ENCODE measurements at places on chromosomes 7 and 10.

DNA sequence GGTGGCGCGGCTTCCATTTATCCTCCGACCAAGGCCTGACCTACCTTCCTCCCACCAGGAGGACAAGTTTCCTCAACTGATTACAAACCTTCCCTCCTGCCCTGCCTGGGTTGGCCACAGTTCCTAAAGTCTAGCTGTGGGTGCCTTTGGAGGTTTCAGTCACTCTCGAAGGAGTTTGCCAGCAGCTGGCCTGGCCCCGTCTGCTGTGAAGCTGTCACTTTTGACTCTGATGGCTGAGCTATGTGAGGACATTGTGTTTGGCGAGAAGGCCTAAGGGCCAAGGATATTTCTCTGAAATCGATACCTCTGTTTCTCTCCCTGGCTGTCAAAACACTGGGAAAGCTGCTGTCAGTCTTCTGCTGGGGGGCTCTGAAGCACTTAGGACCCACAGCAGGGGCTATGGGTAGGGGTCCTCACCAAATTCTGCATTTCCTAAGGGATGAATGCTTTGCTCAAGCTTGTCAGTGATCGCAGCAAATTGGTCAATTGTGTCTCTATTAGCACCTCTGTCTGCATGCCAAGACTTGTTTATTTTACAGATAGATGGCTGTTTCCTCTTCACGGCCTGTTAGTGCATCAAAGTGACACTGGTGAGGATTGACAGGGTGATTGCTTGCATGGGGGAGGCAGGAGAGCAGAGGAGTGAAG lies 31.9 kb upstream of the SAMD8 start:
- no peak for DNase-seq

- no peak for DNase-seq
Measured at GRCh38 chr7:41568135-41568534, 134.8 kb downstream of the INHBA start.

DNA sequence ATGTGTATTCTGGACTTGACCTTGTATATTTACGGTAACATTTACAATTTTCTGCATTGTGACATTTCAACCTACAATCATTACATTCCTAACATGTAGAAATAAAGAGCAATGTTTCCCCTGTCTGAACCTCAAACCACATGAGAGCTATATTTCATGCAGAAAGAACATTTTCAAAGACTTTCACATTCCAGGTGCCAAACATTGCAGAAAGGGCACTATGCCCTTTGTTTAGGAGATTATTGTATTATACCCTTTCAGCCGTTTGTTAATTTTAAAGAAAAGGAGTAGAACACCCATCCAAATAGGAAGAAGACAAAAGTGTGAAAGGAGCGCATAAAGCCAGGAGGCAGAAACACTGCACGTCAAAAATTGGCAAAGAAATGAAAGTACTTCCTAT lies 260.4 kb downstream of the RELN start:
- no peak for DNase-seq

GRCh38 chr7:99617192-99617781 lies 541 bp downstream of the ZSCAN25 start:
- DNase-seq, result no peak

GRCh38 chr7:100887516-100888290 lies 1.8 kb downstream of the UFSP1 start:
- DNase-seq, result peak; percentile 46

- no peak for DNase-seq
Measured at GRCh38 chr7:5543361-5543760, 119.7 kb upstream of the TNRC18 start.

DNA sequence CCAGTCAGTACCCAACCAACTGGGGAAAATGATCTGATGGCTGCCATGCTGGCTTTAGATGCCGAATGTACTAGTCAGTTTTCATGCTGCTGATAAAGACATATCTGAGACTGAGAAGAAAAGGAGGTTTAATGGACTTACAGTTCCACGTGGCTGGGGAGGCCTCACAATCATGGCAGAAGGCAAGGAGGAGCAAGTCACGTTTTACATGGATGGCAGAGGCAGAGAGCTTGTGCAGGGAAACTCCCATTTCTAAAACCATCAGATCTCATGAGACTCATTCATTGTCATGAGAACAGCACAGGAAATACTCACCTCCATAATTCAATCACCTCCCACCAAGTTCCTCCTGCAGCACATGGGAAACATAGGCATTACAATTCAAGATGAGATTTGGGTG lies 508.9 kb upstream of the NRP1 start:
- DNase-seq, result no peak

DNA sequence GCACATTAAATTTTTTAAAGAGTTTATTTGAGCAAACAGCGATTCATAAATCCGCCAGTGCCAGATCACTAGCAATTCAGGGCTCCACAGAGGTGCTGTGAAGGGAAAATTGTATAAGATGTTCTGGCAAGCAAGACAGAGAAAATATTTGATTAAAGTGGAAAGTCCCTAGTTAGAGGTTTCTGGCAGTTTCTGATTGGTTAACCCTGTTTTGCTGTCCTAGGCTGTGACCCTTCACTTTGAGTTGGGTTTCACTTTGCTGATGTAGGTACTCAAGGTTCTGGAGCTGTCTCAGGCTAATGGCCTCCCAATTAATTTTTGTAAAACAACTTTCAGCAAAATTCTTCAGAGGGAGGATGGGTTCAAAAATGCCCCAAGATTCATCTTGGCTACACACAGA lies 79.4 kb upstream of the NXPH1 start:
- no peak for DNase-seq

DNA sequence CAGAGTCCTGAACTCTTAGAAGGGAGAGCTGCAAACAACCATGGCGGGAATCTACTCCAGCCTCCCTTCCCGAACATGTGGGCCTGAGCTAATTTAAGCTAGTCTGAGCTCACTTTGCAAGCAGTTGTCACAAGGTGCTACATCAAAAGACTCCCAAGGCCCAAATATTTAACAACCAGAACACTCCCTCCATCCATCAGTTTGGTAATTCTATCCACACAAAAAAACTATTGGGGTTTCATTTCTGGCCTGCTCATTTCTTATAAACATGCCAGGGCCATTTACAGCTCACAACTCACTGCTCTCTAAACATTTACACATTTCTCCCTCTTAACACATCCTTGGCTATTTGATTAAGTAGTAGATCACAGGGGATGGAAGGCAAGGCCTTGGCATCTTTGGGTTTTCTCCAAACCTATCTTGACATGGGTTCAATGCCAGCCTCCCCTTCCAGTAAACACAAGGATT lies 263.4 kb downstream of the KCNMA1 start:
- DNase-seq, result no peak

DNA sequence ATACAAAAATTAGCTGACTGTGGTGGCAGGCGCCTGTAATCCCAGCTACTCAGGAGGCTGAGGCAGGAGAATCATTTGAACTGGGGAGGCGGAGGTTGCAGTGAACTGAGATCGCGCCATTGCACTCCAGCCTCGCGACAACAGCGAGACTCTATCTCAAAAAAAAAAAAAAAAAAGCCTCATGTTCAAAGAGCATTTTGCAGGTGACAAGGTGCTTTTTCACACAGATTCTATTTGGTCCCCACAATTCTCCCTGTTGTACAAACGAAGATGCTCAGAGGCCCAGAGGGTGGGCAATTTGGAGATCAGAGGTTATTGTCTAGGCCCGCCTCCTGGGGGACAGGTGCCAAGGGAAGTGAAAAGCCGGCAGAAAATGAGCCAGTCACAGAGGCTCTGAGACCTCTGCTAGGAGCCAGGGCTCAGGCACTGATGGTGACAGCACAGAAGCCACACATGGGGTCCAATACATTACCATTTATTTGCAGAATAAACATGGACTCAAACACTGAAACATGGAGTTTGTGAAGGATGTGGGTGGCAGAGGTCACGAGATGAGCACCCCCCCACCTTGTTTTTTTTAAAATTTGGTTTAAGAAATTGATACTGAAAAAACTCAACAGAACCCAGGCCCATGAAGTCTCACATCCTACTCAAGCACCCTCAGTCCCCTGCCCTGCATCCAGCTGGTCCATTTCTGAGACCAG lies 882 bp upstream of the GAL3ST4 start:
- DNase-seq, result no peak

DNA sequence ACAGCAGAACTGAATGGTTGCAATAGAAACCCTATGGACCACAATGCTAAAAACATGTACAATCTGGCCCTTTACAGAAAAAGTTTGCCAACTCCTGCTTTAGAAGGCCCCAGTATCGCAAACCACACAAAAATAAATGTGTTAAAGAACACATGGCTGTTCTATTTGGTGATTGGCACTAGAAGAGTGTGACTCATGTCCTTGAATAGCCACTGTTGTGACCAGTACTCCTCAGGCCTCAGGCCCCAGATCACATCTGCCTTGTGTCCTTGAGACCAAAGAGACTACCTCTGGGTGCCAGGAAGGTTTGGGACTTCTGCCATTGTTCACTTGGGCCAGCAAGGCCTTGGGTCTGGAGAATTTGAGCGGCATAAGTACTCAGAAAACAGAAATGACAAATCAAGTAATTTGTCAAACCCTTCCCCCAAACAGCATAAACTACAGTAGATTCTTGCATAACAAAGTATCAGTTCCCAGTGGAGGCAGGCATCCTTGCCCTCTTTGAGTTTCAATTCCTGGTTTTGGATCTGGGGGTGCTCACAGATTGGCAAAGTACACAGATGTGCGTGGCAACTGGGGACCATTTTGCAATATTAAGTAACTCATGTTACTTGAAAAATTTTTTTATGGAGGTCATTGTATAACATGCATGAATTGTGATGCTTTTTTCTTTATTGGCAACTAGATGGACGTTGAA lies 50.2 kb downstream of the MTURN start:
- no peak for DNase-seq

GRCh38 chr10:124604214-124605000 lies 139.8 kb downstream of the FAM53B start:
- peak; percentile 63 for DNase-seq

GRCh38 chr7:80637454-80637853 lies 988 bp upstream of the CD36 start:
- DNase-seq, result no peak

DNA sequence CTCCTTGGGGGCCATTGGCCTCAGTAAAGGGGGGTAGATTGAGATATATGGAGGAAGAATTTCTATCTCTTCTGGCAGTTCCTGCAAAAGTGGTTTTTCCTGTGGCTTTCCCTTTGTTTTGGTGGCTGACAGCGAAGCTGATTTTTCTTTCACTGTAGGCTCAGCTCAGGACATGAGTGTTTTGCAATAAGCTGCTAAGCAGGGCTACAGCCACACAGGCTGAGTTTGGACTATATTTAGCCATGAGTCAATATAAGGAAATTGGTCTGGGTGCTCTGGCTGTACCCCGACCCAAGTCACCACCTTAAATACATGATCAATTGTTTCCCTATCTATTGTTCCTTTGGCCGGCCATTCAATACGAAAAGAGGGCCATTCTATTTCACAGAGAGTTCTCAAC lies 212.7 kb upstream of the KCND2 start:
- DNase-seq, result no peak

DNA sequence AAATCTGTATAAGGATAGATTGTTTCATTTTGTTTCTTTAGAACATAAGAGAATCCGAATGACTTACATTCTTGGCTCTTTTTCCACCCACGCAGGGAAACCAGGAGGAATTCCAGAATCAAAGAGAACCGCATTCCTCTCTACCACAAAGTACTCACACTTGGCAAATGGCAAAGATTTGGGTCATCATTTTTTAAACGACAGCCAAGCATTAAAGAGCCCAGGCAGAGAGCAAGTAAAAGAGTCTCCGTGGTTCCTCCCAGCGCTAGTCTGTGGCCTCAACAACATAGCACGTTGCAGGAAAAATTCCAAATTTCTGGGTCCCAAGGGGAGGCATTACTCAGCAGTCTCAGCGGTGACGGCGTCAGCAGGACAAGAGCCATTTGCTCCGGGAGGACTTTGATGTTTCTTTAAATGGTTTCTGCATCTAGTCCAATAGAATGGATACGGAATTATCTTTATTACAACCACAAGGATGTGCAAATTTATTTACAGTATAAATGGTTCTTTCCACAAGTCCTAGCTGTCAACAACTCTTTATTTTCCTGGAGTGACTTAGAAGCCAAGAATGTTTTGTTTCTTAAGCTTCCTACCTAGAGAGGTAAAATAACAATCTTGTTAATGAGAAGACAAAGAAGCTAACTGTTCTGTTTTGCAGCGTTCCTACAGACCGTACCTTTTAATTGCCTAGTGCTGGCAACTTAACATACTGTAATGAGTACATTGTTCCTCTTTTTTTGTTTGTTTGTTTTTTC lies 232.5 kb downstream of the SKIDA1 start:
- DNase-seq, result peak; percentile 90

DNA sequence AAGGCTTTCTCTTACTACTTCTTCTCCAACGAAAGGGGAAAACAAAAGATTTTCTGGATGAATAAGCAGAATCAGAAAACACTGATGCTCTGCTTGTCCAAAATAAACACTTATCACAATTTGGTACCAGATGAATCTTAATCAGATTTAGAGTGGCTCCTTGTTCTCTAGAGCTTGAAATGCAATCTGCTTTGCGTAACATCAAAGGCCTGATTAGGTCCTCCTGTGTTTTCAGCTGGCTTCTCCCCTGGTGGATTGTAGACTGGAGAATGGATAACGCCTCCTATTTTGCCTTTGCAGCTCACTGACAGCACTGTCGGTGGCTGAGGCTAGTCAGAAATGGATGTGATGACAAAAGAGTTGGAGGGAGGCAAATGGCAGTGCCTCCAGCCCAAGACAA lies 91.2 kb downstream of the FAM13C start:
- DNase-seq, result no peak

GRCh38 chr10:3807928-3808496 lies 23.0 kb upstream of the KLF6 start:
- no peak for DNase-seq

DNA sequence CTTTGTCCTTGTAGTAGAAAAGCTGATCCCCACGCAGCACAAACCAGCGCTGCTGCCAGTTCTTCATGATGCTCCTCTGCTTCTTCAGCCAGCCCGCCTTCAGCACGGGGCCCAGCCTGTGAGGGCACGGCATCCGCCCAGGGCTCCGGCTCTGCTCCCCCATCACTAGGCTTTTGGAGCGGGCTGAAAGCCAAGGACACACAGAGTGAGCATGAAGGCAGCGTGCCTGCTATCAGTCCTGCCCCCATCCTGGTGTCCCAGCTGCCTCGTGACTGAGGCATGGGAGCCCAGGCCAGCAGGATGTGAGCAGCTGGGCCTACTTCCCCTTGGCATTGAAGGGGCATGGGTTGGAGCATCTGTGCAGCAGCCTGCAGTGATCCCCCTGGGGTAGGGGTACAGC lies 21.9 kb downstream of the ARHGAP22 start:
- DNase-seq, result no peak

DNA sequence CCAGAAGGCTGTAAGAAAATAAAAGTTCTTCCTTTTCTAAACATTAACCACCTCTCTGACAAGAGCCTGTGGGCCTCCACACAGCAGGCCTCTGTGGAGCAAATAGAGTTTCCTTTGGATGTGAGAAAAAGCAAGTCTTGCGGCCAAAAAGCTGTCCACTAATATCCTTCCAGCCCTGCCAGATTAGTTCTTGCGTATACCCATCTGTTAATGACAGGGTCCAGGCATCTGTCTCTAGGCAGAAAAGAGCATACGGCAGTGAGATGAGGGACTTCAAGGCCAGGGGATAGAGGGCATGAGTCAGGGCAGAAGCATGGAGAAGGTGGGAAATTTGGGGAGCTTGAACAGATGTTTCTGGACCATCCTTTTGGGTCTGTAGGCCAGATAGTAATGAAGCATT lies 164.9 kb downstream of the NSUN6 start:
- DNase-seq, result no peak

- DNase-seq, result peak; percentile 71
Measured at GRCh38 chr10:60572511-60573194, 183.0 kb upstream of the ANK3 start.
